ENCODE measurements at places on chromosomes 12 and 14.

- no peak for DNase-seq
Observed at GRCh38 chr14:97832776-97833175, 1035.6 kb downstream of the VRK1 start.

DNA sequence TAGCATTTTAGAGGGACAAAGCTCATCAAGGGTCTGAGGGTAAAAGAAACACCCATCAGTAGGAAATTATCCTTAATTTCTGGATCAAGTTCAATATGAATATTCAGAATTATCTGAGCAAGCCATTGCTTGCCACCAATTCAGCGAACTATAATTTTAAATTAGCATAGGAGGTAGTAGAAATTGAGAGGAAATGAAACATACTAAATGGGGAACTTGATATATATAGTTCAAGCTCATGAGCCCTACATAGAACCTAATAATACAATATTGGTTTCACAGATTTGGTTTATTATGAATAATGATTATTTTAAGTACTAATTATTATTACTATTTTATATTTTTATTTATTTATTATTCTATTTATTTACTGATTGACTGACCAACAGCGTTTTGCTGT is 42.1 kb upstream of the GXYLT1 start:
- DNase-seq: no peak

DNA sequence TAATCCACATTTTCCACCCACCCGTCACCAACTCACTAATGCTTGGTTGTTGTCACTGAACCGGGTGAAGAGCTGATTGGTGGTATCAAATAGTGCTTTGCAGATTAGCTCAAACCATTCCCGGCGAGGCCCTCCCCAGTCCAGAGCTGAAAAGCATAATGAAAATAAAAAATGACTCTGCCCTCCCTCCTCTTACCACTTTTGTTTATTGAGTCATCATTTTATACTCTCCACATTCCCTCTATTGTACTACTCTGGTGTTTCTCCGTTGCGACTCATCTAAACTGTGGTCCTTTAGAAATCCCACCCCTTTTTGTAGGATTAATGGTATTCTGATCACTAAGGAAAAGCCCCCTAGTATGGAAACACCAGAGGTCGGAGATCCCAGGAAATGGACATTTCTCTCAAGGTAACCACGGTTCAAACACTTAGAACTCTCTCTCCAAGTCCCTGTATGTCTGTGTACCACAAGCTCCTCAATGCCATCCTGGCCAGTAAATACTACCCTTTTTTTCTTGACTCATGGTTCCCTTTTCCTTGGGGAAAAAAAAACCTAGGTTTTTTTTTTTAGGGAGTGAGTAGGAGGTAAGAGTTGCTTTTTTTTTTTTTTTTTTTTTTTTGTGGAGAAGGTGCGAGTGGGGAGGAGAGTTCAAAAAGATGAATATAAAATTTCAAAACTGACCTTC is 42.0 kb downstream of the AREL1 start:
- peak; percentile 45 for DNase-seq

DNA sequence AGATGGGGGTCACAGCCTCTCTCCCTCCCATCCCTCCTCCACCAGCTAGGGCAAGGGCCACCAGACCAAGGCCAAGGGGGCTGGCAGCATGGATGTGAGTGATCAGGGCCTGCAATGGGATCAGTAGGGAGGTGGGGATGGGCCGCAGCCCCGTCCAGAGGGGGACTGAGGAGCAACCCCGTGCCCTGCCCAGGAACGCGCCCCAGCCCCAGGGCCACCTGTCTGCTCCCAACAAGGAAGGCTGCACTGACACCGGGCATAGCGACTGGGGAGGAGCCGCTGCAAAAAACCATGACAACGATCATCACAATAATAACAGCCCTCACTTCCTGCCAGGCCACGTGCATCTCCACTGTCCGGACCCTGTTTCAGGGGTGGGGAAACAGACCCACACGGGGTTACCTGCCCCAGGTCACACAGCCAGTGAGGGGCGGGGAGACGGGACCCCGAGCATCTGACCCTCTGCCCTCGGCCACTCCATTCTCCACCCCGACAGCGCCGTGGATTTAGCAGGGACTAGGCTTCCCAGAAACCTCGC is 24.3 kb downstream of the NCOR2 start:
- no peak for DNase-seq

Data from NCI-H226 (cell line).